Keratinocyte (primary cell): ENCODE measurements at places on chromosomes 16 and 17. TPM values are rescaled to one million over a fixed set of nuclear protein-coding genes. Genes with fewer than 3 reads are reported as not detected.

VMO1 gene
- 0.14 to 0.42 TPM in 2 of 3 replicates, not detected in the other for polyA plus RNA-seq

HS3ST3A1 gene
- 0.04 to 0.42 TPM (median 0.29 TPM) in 3 replicates for polyA plus RNA-seq

DNA sequence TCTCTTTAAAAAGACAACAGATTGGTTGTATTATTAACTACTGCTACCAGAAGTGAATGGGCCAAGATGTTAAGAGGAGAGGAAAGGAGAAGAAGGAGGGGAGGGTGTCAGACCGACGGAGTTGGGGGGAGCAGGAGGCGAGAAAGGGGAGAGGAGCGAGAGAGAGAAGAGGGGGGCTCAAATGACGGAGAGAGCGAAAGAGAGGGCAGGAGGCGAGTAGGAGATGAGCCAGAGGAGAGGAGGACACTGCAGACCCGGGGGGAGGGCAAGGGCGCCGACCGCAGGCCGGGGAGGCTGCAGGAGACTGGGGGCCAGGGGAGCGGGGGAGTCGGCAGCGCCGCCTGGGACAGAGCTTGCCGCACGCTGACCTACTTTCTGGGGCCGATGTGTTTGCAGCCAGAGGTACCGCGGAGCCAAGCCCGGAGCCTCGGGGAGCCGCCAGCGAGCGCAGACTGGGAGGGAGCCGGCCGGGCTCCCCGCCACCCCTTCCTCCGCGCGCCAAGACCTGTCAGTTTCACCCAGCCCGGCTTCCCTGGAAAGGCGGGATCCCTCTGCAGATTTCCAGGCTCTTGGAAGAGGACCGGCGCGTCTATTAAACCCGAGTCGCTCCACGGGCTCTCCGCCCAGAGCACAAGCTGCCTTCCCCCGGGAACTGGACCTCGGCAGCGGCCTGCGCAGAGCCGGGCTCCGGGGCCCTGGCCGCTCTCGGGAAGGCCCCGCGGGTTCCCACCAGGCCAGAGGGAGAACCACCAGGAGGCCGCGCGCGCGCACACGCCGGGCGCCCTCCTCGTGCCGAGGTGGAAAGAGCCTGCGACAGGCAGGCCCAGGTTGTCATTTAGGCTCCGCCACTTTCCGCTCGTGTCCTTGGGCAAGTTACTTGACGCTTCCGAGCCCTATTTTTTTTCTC lies 74.6 kb downstream of the CMC2 start:
- no peak for DNase-seq

DNA sequence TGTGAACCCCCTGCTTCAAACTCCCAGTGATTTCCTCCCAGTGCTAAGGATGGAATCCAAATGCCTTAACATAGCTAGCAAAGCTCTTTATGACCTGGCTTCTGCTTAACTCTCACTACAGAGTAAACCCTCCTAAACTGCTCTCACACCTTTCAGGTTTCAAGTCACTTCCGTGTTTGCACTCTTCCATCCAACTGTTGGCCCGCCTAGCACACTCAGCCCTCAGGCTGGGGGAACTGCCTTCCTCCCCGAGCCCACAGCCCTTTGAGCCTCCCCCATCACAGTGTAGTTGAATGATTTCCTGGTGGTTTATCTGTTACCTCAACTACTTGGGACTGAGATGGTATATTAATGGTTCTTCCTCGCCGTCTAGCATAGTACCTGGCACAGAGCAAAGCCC lies 342.5 kb downstream of the NPIPA8 start:
- DNase-seq, result no peak

GRCh38 chr17:65593855-65594845 lies 32.7 kb upstream of the AXIN2 start:
- no peak for DNase-seq

GRCh38 chr17:69207151-69207550 lies 21.5 kb downstream of the ABCA10 start:
- no peak for DNase-seq

- DNase-seq, result no peak
These were observed 85.7 kb upstream of the CACNG3 start for GRCh38 chr16:24170407-24170806.

DNA sequence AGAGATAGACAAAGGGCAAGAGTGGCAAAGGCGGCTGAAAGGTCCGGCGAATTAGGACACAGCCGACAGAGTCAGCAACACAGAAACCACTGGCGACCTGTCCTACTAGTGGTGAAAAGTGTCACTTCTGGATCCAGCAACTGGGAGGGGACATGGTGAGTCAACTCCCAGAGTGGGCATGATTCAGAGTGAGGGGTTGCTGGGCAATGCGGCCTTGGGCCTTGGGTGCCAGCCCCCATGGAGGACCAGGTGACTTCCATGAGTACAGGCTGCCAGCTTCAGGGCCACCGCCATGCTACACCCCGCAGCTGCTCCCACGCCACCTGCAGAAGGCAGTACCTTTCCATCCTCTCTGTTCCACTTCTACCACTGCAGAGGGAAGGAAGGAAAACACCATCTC lies 110.6 kb downstream of the ZFHX3 start:
- DNase-seq, result no peak
